ENCODE measurements at places on chromosomes 2 and 18.

DNA sequence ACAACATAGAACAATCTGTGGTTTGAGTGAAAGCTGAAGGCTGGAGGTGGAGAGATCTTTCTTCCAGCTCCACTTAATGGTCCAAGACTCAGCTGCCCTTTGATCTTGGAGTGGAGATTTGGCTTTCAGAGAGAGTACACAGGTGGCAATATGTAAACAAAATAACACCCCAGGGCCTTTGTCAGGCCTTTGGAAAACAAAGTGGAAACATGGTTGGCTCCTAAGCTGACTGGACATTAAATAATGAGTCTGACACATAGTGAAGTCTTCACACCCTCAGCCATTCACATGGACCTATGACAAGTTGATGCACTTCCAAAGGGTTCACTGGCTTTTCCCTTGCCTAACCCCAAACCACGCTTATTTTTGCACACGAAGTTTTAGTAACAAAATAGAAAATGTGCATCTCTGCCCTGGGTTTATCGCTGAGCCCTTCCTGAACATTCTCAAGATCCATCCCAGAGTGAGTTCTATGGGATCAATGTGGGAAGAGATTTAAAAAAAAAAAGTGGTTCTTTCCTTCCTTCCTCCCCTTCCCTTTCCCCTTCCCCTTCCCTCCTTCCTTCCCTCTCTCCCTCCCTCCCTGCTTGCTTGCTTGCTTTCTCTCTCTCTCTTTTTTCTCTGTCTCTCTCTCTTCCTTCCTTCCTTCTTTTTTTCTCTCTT is 201.3 kb upstream of the NT5C1B start:
- no peak for DNase-seq

GRCh38 chr18:56475250-56475649 is 163.1 kb downstream of the TXNL1 start:
- DNase-seq = no peak

- no peak for DNase-seq
Measured at GRCh38 chr18:48727681-48728080, 188.8 kb downstream of the CTIF start.

DNA sequence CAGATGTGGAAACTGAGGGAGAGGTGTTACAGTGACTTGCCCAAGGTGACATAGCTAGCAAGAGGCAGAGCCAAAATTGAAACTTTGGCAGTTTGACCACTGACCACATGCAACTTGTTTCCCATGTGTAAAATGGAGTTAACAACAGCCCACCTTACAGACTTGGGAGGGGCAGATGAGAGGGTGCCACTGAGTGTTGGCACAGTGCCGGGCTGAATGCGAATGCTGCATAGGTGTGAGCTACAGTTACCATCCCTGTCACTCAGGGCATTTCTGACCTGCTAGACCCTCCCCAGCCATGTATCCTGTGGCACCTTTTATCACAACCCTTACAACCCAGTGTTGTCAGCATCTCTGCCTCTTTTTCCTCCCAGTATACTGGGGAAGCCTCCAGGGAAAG is 10.8 kb downstream of the SMARCAL1 start:
- no peak for DNase-seq

DNA sequence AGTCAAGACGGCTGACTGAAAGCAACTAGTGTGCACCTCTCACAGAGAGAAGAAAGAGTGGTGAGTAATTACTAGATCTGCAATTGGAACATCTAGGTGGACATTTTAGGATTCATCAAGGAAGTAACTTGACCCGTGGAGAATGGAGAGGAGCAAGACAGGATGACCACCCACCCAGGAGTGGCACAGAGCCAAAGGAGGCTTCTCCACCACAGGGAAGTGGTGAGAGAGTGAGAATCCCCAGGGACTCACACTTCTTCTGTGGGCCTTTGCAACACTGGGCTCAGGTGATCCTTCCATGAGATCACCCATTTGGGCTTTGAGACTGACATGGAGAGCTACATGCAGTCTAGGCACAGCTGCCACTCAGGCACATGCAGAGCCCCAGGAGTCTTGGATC is 132.8 kb upstream of the GALNT5 start:
- no peak for DNase-seq

DNA sequence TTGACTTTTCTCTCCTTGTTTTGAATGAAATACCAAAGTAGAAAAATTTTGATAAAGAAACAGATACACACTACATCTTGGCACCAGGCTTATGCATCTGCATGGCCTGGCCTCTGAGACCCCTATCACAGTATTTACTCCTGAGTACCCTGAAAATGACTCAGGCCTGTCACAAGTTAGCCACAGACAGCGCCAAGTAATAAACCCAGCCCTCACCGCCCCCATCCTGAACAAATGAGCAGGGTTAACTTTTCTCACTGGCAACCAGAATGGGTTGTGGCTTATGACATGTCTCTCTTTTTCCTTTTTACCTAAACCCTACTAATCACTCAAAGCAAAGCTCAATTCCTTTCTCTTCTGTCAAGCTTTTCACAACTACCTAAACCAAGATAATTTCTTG is 35.3 kb downstream of the SPRED2 start:
- no peak for DNase-seq

DNA sequence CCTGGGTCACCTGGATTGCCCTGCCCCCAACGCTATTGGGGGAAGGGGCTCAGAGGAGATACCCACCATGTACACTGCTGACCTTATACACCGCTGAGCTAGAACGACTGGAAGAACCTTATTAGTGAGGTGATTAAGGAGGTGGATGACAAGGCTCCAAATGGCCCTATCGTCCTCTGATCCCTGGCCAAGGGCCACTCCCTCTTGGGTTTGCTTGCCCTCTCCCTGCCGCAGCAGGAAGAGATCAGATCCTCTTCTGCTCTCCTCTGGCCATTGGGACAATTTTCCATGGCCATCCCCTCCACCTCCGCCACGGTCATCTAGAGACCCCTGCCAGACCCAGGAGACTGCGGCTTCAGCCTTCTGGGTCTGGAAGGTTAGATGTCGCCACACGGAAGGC is 1.2 kb downstream of the ZNF514 start:
- DNase-seq = no peak

DNA sequence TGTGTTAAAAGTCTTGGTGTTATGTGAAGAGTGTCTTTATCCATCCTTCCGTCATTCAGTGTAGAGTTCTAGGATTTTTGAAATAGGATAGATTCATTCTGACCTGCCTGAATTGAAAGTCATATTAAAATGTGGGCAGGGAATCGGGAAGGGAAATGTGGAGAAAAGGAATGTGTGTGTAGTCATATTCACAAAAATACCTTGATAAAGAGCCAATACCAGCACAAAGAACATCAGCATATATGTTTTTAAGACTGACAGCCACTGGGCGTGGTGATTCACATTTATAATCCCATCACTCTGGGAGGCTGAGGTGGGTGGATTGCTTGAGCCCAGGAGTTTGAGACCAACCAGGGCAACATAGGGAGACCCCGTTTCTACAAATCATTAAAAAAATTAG is 188.1 kb downstream of the CAMKMT start:
- no peak for DNase-seq

DNA sequence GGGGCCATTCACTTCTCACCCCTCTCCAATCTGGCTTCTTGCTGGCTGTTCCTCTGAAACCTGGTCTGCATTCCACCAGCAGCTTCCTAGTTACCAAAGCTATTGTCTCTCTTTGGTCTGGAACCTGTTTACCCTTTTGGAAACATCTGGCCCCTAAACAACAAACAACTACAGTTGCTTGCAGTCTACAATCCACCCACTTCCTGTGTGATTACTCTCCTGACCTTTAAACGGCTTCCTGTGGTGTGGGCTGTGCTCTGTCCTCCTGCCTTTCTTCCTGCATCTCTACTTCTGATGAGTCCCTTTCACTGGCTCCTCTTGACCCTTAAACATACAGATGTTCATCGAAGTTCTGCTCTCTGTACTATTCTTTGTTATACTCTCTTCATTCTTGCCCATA is 303.8 kb downstream of the TDRD15 start:
- DNase-seq = no peak

GRCh38 chr2:169507698-169508097 is 1.8 kb upstream of the KLHL41 start:
- DNase-seq = peak; percentile 91

GRCh38 chr2:34498561-34498960 is 899.5 kb upstream of the FAM98A start:
- DNase-seq = no peak

DNA sequence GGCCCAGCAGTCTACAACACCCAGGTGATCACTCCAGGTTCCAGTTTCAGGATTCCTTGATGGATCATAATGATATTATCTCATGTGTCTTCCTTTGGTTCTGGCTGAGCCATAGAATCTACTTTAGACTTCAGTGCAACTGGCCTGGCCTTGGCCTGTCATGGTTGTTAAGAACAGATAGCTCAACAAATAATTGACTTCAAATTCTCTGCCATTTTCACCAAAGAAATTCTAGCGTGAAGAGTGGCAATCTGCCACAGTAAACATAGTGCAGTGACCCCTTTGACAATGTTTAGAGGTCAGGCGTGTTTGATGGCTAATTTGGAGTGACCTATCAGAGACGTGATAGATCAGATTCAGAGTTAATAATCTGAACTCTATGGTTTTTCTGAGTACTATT is 50.2 kb upstream of the ZNF385B start:
- DNase-seq = no peak

GRCh38 chr2:172380436-172381274 is 46.7 kb upstream of the ITGA6 start:
- no peak for DNase-seq

- peak; percentile 62 for DNase-seq
Measured at GRCh38 chr2:127407661-127408003, 10.6 kb upstream of the PROC start.

- DNase-seq = no peak
Measured at GRCh38 chr2:30927465-30928075, 120.3 kb upstream of the CAPN13 start.

GRCh38 chr2:37982147-37982582 is 57.1 kb downstream of the RMDN2 start:
- no peak for DNase-seq

DNA sequence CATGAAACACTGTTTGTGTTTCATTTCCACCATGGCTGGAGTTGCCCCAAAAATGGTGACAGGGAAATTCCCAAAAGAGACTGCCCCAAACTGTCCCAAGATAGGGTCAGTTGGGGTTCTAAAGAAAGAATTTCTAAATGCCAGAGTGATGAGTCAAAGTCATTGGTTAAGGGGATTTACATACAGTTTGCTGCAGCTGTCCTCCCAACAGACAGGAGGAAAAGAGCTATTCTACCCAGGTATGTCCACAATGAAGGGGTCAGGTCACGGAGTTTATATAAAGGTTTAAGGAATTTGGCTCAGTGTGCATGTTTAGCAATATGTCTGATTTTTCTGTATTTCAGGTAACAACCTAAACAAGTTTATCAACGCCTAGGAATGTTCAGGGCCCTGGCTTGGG is 344.1 kb downstream of the TDRD15 start:
- DNase-seq = no peak

- DNase-seq = peak; percentile 30
Measured at GRCh38 chr18:3037423-3037915, 24.5 kb upstream of the LPIN2 start.

- no peak for DNase-seq
Measured at GRCh38 chr2:792687-793086, 115.5 kb upstream of the TMEM18 start.

DNA sequence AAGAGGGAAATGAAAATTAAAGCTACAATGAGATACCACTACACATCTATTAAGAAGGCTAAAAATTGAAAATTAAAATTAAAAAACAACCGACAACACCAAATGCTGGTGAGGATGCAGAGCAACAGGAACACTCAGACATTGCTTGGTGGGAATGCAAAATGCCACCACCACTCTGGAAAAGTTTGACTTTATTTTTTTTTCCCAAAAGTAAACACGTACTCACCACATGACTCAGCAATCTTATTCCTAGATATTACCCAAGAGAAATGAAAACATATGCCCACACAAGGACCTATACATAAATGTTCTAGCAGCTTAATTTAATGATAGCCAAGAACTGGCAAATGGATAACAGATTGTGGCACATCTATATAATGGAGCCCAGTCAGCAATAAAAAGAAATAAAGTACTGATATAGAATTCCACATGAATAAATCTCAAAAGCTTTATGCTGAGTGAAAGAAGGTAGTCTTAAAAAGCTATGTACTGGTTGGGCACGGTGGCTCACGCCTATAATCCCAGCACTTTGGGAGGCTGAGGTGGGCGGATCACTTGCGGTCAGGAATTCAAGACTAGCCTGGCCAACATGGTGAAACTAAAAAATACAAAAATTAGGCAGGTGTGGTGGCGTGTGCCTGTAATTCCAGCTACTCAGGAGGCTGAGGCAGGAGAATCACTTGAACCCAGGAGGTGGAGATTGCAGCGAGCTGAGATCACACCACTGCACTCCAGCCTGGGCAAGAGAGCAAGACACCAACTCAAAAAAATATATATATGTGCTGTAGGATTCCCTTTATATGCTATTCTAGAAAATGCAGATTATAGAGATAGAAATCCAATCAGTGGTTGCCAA is 4.2 kb upstream of the PROC start:
- no peak for DNase-seq

GRCh38 chr2:42601076-42601475 is 32.6 kb downstream of the MTA3 start:
- no peak for DNase-seq

GRCh38 chr2:143840601-143841000 is 679.3 kb downstream of the ZEB2 start:
- no peak for DNase-seq

GRCh38 chr2:34045101-34045655 is 446.1 kb upstream of the FAM98A start:
- DNase-seq = no peak

DNA sequence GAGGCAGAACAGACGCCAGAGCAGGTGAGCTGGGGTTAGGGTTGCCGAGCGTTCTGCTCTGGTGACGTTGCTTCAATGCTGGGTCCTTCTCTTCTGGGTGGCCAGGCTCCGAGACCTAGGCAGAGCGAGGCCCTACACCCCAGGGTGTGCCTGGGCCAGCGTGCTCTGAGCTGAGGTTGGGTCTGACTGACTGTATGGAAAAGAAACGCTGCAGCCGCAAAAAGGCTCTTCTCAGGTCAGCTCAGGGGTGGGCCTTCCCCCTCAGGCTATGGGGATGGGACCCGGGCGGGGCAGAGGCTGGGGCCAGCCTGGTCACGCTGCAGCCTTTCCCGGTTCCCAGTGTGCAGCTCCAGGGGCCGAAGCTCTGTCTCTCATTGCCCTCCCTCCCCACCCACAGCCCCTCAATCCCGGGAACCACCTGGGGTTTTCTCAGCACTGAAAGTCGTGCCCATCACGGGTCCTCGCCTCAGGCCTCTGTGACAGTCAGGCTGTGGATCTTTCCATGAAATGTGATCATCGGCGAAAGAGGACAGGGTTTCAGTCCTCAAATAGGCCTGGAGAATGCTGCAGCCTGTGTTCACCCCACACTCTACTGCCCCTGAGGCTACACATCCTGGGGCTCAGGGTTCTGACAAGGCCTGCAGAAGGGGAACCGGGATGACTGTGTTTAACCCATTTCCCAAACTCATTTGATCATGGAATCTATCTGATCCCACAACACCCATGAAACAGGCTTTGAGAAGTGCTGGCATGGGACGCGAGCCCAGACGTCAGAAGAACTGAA is 19.4 kb downstream of the CYP26B1 start:
- no peak for DNase-seq
